ENCODE measurements at places on chromosomes 11 and 22. TPM values are rescaled to one million over a fixed set of nuclear protein-coding genes. Genes with fewer than 3 reads are reported as not detected.

Gene ASCL2
- 0.41 TPM for total RNA-seq

Gene RIMBP3B
- total RNA-seq: not detected

Gene MRGPRE
- total RNA-seq: not detected

DNA sequence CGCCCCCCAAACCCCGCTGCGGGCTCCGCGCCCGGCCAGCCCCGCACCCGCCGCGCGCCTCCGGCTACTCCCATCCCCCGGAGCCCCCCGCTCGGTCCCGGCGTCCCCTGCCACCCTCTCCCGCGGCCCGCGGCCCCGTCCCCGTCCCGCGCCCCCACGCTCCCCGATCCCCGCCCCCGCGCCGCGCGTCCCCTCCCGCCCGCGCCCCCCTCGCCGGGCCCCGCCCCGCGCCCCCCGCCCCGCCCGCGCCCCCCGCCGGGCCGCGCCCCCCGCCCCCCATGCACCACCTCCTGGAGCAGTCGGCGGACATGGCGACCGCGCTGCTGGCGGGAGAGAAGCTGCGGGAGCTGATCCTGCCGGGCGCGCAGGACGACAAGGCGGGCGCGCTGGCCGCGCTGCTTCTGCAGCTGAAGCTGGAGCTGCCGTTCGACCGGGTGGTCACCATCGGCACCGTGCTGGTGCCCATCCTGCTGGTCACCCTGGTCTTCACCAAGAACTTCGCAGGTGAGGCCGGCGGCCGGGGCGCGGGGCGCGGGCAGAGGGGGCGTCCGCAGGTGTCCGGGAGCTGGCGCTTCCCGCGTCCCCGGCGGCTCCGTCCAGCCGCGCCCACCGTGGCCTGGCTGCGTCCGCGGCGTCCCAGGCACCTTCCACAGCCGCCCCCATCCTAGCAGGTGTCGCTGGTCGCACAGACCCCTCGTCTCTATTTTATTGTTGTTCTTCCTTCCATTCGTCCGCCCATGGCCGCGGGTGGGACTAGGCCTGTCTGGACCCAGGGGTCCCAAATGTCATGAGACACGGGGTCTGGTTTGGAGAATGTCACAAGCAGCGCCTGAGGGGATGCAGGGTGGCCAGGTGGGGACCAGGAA lies at the start of gene PANX2:
Gene PANX2 (plus strand): TSS at position 279 of the 866 bp plus-strand sequence. CDS start 0 bp downstream, at position 279.
- DNase-seq: no peak

DNA sequence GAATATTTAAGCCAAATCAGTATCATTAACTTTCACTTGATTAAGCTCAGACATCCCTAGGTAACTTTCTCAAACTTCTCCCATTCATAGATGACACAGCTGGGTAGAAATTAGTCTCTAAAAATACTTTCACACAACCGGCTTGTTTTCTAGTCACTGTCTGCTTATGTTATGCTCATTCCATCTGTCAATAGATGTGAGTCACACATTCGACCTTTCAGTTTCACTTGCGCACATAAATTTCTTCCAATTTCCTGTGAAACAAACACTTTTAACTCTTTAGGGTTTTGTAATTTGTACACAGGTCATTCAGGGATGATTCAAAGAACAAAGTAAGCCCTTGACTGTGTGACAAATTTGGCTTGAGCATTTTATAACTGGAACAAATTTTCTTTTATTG lies 723.0 kb downstream of the KCNA4 start:
- DNase-seq: no peak

DNA sequence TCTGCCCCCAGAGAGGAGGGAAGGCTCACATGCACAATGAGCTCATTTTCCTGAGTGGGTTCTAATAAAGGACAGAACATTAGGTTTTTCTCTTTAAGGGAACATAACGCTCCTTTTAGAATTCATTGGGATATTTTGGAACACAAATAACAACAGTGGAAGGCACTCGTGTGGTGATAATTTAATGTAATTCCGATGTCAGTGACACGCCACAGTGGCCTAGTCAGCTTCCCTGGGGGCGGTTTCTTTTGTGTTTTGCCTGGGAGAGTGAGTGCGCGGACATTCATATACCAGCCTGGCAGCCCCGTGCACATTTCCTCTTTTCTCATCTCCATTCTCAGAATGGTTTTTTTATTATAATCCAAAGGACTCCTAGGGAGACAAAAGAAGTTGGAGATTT lies 41.1 kb downstream of the SEZ6L start:
- DNase-seq: no peak

GRCh38 chr11:34647131-34647530 lies 26.2 kb downstream of the EHF start:
- DNase-seq: no peak
